ENCODE measurements at places on chromosomes 16 and 17.

DNA sequence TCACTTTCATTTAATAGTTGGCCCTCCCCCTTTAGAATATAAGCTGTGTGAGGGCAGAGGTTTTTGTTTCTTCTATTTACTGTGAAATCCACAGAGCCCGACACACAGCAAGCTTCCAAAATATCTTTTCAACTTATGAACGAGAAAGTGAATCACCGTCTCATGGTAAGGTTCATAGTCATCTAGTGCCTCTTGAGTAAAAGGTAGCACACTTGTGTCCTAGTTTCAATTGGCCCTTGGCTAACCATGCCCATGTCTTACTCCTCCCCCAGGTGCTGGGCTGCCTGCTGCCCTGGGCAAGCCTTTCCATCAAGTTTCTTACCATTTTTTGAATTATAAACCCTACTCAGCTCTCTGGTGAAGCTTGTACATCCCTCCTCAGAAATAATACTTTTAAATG is 12.4 kb upstream of the GP2 start:
- DNase-seq: no peak

DNA sequence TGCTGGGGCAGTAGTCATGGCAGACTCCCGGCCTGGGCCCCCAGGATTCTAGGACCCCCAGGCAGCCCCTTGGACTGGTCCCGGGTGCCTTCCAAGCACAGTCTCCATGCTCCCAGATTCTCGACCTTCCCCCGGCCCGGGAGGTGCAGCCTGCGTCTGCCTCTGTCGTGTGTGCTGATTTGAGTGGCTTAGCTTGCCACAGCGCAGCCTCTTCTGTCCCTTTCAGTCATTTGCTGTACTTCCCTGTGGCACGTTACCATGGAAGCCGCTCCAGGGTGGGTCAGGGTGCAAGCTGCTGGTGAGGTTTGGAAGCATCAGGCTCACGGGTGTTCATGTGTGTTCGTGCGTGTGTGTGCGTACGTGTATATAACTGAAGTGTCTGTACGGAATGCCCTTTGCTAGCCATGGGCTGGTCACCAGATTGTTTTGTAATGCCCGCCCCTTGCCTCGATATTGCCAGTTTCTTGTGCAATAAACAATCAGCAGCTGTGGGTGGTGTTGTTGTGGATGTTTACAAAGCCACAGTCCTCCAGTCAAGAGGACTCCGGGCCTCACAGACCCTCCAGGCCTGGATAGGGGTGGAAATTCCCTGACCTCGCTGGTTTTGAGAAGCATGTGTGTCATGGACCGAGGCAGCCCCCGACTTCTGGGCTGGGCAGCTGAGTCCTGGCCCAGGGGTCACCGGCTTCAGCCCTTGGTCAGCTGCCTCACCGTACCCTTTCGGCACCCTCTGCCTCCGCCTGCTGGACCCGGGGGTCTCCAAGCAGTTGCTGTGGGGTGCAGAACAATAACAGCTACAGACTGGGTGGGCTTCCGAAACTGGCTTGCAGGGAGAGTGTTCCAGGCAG is 9.7 kb upstream of the CLEC18A start:
- no peak for DNase-seq

DNA sequence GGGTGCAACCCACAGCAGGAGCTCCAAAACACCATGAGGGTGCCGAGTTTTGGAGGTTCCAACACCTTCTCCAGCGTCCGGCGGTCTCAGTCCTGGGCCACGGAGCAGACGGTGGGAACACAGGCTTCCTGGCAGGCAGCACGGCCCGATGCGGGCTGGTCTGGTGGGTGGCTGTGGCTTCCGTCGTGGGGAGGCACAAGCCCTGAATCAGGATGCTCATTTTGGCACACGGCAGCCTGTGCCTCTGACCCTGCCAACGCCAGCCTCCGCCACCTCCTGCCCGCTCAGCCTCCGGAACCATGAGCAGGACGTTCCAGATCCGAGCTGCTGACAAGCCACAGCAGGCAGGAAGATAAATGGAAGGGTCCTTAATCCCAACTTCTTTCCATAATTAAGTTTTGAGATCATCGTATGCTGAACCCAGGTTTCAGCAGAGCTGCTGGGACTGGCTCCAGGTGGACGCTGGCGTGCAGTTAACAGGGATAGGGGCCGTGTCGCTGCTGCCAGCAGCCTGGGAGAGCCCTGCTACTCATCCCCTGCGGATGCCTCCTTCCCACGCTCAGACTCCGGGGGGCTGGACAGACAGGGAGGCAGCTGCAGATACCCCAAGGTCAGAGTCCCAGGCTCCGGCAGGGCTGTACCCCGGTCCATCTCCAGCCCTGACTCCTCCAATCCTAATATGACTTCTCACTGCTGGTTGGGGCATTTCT is 136.6 kb downstream of the ENGASE start:
- DNase-seq: no peak

DNA sequence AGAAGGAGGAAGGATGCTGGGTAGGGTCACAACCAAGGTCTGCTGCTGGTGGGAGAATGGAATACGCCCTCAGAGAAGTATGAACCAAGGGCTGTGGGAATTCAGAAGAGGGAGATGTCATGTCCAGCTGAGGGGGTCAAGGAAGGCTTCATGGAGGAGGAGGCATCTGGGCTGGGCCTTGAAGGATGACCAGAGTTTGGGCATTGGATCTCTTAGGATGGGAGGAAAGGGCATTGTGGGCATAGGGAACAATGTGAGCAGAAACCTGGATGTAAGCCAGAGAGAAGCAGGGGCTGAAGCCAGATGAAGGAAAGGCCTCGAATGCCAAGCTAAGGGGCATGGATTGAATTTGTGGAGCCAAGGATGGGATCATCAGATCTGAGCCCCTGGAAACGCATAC is 49.2 kb upstream of the MAP3K14 start:
- no peak for DNase-seq

GRCh38 chr17:5194346-5194745 is 2.7 kb upstream of the ZNF594 start:
- no peak for DNase-seq

DNA sequence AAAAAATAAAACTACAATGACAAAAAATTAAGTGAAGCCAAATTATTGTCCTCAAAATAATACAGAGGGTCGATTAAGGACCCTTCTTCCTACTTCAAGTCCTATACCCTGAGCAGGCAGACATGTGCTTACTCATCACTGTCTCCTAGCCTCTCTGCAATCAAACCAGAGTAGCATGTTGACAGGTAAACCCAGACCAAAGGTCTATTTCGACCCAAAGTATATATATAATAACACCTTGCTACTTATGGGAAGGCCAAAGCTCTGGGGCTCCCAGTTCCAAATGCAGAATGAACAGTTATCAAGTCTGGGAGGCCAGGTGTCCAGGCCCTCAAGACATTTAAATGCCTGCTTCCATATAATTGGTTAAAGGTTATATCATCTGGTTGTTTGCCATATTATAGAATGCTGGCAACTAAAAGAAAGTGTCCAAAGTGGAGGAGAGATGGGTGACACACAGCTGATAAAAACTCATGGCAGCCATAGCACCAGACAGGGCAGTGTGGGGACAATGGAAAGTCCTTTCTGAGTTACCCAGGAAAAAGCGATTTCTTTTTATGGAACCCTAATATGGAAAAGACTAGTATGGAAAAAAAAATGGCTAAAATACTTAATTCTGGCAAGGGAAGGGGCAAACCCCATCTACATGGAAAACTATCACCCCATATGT is 53.6 kb downstream of the N4BP1 start:
- no peak for DNase-seq

GRCh38 chr17:9174312-9174711 is 153.0 kb downstream of the NTN1 start:
- no peak for DNase-seq

DNA sequence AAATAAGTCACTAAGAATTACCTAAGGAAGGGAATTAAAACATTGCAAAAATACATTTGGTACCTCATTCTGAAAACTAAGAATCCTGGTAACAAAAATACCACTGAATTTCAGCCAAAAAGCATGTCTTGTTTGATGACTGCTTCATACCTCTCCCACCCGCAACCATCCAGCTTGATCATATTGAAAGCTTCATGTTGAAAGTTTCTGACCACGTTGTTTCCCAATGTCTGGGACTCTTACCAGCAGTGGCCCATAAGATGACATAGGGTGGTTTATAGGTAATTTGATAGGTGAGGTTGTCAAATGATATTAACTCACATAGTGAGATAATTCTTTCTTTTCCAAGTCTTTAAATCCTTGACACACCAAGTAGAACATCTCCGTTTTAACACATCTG is 139.3 kb downstream of the CDH11 start:
- DNase-seq: no peak

GRCh38 chr17:67359960-67360791 is 6.2 kb downstream of the PSMD12 start:
- no peak for DNase-seq

DNA sequence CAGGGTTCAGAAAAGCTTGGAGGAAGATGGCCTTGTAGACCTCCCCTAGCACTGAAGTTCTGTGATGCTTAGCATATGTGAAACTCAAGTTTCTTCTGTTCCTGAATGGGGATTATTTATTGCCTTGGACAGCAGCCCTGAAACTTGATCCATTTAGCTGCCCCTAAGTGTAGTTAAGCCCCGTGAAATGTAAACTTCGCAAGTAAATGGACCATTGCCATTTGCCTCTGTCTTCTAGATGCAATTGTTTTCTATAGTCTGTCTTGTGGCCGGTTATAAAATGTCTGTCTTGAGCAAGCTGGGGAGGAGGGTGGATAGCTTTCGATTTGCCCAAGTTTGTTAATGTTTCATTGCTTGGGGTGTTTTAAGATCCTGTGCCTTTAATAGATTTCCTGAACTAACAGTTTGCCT is 261.8 kb downstream of the CDH13 start:
- no peak for DNase-seq

DNA sequence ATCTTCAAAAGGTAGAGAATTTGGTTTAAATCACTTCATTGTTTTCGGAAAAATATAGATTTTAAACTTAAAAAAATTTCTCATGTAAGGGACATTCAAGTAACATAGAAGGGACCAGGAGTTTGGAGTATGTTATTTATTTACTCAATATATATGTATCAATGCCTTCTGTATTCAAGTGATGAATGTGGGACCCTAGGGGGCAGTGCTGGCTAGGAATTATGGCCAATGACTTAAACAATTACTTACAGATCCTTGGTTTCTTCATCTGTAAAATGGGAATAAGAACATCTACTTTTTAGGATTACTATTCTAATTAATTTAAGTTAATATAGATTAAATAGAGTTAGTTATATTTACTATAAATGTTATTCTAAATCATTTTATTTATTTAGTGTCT is 886.3 kb upstream of the RBFOX1 start:
- no peak for DNase-seq

- no peak for DNase-seq
Observed at GRCh38 chr16:4510131-4510530, 28.4 kb downstream of the CDIP1 start.

DNA sequence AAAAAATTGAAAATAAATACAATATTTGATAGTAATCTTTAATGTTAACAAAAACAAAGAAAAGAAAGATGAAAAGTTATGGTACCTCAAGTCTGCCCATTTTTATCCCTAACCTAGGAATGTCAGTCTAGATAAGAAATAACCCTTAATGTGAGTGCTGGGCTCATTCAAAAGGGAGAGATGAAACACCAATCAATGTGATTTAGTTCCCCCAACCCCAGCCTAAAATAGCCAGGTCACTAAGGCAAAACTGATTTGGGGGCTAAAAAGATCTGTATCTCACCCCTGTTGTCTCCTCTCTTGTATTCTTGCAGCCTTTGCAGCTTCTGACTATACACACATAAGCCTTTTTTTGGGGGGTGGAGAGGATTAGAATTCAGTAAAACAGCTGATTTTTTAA is 3.2 kb upstream of the IGF2BP1 start:
- no peak for DNase-seq
